ENCODE measurements at places on chromosomes 3 and 15.
A peak's percentile ranks its signal among the peaks of the same experiment; 100 is the strongest.

GRCh38 chr15:61227950-61228936, 859 bp downstream of the RORA start:
- no peak for DNase-seq

DNA sequence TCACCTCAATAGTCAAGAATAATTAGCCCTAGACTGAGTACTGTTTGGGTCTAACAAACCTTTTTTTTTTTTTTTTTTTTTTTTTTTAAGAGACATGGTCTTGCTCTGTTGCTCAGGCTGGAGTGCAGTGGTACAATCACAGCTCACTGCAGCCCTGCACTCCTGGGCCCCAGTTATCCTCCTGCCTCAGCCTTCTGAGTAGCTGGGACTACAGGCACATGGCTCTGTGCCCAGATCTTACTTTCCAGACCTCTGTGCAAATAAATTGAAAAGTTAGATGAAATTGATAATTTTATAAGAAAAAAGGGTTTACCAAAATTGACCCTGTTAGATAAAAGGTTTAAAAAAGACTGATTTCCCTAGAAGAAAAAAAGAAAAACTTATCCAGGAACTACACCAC, 79.0 kb downstream of the NR2E3 start:
- no peak for DNase-seq

DNA sequence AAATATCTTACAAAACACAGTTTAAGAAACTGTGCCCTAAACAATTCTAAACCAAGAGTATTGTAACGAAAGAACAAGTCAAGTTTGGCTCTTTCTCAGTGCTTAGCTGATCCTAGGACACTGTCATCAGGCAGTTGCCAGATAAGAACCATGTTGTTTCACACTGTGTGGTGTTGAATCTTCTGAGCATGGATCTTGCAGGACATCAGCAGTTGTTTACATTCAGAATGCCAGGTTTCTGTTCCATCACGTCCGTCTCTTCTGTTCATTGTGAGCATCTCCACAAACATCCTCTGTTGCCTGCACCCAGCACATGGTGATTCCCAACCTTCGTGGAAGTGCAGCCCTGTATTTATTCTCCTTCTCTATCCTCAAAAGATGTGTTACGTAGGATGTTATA, 67.9 kb downstream of the DCUN1D1 start:
- no peak for DNase-seq

DNA sequence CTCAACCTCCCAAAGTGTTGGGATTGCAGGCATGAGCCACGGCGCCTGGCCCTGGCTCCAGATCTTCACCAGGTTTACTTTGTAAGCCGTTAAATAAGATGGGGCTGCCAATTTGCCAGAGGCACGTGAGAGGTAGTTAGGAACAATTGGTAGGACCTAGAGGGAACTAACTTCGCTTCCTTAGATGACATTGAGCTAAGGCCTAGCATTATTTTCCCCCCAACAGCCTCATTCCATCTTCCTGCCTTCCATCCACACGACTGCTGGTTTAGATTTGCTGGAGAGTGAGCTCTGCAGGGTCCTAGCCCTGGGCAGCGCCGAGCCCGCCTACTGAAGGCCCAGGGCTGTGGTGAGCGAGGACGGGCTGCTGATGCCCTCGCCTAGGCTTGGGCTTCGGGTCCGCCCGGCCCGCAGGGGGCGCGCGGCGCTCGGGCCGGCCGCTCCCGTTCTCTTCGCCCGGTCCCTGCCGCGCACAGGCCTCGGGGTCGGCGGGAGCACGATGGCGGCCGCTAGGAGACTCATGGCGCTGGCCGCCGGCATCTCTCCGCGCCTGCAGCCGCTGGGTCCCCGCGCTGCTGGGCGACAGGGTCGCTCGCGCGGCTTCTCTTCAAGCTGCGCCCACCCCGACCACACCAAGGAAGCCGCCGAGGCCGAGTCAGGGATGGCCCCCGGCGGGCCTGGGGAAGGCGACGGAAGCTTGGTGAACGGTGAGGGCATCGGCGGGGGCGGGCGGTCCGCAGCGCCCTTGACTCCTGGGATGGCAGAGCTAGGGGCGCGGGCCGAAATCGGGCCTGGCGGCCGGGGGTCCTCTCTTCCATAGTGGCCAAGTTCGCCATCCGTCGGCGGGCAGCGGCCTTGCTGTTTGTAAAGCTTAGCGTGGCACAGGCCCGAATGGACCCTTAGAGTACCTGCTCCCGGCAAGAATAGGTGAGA, 21.9 kb downstream of the DHX30 start:
- peak; percentile 74 for DNase-seq

DNA sequence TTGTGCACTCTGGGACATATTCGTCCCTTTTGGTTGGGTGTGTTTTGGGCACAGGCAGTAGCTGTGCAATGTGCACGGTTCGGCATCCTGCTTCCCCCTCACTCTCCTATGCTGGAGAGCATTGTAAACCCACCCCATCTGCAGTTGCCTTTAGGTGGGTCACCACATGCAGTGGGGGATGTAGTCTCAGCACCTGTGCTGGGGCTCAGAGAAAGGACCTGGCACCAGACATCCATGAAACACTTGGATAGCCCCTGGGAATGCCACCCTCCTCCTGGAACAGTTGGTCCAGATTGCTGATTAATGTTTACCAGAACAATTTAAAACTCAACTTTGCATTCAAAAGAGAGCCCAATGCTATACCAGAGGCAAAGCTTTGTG, 123.9 kb upstream of the MEF2A start:
- DNase-seq: no peak

DNA sequence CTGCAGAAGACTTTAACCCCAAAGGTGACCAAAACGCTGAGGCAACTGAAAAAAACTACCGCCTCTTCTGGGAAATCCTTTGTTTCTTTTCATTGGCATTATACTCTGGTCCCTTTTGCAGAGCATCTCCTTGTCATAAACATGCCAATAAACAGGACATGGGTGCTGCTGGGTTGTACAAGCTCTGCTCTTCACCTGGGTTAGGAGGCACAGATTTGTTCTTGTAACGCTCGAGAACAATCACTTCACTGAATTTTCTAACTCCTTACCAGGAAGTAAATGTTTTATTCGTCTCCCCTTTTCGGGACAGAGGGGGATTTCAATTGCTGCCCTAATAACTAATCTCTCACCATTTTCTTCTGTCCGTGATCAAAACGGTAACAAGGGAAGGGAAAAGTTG, 1.3 kb downstream of the PLCH1 start:
- DNase-seq: no peak

GRCh38 chr15:70528270-70528706, 235.1 kb downstream of the UACA start:
- DNase-seq: peak; percentile 61
